NCI-H1105 treated with DMSO at 0.1 percent for 48 hours (cell line): ENCODE measurements at places on chromosomes 7 and 10.

DNA sequence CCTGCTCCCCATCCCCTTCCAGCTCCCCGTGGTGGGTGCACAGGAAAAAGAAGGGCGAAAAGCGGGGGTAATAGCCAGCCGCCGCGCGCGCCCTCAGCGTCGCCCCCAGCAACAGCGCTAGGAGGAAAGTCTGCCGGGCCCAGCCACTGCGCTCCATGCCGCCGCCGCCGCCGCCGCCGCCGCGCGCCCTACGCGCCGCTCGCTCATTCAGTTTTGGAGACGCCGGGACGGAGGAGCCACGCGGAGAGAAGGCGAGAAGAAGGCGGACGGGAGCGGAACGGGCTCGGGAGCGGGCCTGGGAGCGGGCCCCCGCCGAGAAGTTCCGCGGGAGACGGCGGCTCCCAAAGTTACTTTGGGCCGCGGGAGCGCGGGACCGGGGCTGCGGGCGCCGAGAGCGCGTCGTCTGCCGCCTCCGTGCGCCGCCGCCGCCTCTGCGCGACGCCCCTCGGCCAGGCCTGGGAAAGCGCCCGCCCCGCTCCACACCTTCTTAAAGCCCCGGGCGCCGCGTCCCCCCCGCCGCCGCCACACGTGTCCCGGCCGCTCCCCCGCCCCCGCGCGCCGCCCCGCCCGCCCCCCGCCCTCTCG lies at the start of gene RELN:
Gene RELN (minus strand): TSS at position 459 of the 585 bp plus-strand sequence. CDS start 302 bp downstream, at position 157.
- DNase-seq: peak; percentile 52

GRCh38 chr10:104336821-104337467 lies 1.3 kb downstream of the ITPRIP start:
- DNase-seq: no peak

GRCh38 chr7:19749658-19750057 lies 23.8 kb downstream of the TMEM196 start:
- no peak for DNase-seq

GRCh38 chr10:117405730-117406129 lies 30.5 kb upstream of the PDZD8 start:
- DNase-seq: no peak

- no peak for DNase-seq
Measured at GRCh38 chr7:129437190-129437589, 3.0 kb downstream of the STRIP2 start.

DNA sequence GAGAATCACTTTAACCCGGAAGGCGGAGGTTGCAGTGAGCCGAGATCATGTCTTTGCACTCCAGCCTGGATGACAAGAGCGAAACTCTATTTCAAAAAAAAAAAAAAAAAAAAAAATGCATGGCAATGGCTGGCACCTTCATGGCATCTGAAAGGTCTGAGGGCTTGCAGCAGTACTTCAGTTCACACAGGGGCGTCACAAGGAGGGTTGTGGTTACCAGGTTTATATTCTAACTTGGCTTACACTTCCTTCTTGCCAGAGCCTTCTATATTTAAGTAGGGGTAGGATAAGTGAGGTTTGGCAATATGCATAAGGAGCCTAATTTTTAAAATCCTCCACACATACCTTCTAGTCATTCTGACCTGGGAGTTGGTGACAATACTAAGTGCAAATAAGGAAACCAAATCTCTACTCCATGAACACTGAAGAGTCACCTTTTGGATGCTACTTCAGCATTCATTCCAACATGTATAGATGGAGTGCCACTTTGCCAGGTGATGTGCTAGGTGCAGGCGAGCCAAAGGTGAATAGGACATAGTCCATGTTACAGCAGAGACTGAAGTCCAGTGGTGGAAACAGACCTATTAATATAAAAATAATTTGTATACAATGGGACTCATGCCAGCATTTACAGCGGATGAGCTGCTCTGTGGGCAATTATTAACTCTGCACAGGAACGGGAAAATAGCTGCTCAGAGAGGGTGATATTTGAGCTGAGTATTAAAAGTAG lies 57.8 kb upstream of the PDCD4 start:
- DNase-seq: no peak

DNA sequence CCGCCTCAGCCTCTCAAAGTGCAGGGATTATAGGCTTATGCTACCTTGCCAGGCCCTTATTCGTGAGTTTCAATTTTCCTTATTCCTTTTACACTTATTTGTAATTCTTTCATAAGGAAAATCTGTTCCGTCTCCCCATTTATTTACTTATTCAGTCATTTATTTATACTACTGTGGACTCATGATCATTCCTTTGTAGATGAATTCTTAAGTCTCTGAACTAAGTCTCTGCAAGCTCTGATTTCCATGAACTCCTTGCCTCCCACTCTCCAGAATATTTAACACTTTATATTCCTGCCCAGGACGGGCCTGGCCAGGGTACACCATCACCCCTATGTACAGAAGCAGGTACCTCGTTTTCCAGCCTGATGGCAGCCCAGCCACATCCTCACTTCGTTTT lies 39.4 kb downstream of the PFKFB3 start:
- no peak for DNase-seq

GRCh38 chr7:38542156-38542555 lies 89.0 kb downstream of the AMPH start:
- no peak for DNase-seq

- no peak for DNase-seq
Measured at GRCh38 chr10:20489961-20490360, 407.1 kb downstream of the NEBL start.

DNA sequence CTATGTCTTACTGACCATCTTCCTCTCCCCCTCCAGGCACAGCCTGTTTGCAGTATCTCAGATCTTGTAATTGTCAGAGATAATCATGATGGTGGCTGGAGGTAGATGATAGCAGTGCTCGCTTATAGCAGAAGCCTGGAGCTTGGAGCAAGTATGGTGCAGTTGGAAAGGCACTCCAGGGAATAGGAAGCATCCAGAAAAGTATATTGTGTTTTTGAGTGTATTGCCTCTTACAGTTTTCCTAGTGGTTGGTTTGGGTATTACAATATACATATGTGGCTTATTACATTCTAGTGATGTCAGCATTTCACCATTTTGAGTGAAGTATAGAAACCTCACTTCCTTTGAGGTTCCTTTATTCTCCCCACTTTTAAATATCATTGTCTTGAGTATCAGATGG lies 101.5 kb downstream of the STK31 start:
- DNase-seq: no peak

DNA sequence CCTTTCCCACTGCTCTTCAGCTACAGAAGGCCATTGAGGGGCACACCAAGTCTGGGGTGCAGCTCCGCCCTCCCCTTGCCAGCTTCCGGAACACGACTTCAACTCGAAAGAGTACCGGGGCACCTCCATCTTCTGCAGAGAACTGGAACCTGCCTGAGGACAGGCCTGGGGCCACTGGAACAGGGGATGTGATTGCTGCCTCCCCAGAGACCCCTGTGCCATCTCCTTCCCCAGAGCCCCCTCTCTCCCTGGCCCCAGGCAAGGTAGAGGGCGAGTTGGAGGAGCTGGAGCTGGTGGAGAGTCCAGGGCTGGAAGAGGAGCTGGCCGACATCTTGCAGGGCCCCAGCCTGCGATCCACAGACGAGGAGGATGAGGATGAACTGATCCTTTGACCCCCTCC lies 10.9 kb downstream of the FAM131B start:
- no peak for DNase-seq

GRCh38 chr10:31099664-31100063 lies 68.0 kb upstream of the ZNF438 start:
- no peak for DNase-seq

- DNase-seq: no peak
Measured at GRCh38 chr10:125628104-125629049, 54.6 kb downstream of the TEX36 start.

DNA sequence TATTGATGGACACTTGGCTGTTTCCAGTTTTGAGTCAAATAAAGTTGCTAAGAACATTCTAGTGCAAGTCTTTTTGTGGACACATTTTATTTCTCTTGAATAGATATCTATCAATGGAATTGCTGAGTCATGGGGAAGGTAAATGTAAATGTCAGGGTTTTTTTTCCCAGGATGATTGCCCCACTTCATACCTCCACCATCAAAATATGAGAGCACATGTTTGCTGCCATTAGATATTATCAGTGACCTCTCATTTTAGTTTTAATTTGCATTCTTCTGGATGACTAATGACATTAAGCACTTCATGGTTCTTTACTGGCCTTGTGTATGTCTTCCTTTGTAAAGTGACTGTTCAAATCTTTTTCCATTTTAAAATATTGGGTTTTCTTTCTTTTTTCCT lies 45.7 kb downstream of the PAPSS2 start:
- DNase-seq: no peak

- no peak for DNase-seq
Measured at GRCh38 chr7:18536486-18536885, 40.9 kb downstream of the HDAC9 start.

- DNase-seq: no peak
Measured at GRCh38 chr7:116142850-116143249, 67.5 kb upstream of the TES start.

DNA sequence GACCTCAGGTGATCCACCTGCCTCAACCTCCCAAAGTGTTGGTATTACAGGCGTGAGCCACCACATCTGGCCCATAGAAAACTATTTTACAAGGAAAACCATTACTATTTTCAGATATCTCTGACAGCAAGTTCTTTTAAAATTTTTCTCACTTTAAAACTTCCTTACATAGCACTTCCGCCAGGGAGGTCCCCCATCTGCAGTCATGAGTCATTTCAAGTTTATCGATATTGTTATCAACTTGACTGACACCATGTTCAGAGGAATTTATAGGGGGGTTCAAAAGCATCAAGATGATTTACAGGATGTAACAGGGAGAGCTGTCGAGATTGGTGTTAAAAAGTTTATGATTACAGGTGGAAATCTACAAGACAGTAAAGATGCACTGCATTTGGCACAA lies 88.8 kb downstream of the NRBF2 start:
- DNase-seq: no peak

DNA sequence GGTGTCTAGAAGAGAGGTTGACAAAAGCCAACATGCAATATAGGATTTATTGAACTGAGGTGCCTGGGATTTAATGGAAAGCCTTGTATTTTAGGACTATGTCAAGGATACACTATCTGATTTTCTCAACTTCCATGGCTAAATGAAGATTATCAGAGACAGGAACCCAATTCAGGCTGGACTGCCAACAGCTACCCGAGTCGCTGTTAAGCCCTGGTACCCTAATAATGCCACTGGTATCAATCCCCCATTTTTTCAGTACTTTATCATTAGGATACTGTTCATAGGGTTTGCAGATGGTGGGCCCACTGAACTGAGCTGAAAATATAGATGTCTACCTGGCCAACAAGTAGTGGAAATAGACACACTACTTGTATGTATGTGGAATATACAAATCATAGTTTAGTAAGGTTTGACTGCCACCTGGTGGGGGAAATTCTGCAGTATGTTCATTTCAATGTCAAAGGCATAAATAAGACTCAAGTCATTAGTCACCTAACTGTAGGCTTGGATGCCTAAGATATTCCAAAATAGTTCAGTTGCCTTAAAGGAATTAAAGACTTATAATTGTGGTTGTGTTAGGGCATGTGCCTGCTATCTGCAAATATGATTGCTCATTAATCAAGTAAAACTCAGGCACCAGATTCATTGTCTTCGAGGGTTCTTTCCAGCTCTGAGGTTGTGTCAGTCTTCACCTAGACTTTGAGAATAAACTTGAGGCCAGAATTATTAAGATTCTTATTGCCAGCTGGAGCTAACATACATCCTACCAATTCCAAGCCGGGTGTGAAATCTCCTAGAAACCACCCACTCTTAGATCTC lies 34.1 kb upstream of the NOBOX start:
- DNase-seq: peak; percentile 59

- DNase-seq: no peak
Measured at GRCh38 chr10:132383101-132383500, 13.9 kb upstream of the PWWP2B start.

GRCh38 chr7:132343199-132343598 lies 233.1 kb downstream of the PLXNA4 start:
- no peak for DNase-seq

- no peak for DNase-seq
Measured at GRCh38 chr10:113916053-113916452, 61.6 kb downstream of the NHLRC2 start.

DNA sequence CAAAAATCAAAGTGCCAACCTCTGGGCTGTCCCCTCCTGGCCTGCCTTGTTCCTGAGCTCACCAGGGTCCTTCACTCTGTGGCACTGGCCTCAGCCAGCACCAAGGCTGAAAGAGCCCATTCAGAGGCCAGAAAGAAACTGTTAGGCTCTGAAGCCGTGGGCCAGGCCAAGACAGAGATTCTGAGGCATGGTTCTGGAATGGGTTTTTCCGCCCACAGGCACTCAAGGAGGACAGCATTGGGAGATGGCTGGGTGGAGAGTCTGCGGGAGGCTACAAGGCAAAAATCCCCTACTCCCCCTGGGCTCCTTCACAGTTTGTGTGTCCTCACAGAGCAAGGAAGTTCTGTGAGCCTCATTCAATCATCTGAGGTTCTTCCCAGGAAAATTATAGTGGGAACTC lies 31.7 kb downstream of the GRIFIN start:
- DNase-seq: no peak

DNA sequence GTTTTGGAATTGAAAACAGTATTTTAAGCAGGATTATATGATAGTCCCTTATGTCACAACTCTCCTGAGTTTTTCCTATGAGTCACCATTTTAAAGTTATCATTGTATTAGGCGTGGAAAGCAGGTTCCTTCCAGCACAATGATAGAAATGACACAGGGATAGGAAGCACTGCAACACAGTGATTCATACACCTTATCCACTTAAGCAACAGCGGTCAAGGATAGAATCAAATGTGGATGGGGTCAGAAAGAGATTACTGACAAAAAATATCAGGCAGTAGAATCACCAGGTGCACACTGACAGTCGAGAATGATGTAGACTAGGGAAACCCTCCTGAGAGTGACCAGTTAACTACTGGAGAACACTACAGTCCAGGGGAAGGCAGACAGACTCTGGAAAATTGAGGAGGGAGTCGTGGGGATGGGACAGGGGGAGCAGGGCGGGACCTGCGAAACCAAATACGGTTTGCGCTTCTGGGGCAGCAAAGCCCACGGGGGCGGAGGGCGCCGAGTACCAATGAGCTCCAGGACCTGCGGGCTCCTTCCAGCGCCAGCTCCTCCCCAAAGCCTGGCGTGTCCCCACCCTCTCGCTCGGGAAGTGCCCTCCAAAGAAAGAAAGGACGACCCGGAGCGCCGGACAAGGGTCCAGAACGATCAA lies 479 bp downstream of the PNPLA8 start:
- DNase-seq: peak; percentile 91

DNA sequence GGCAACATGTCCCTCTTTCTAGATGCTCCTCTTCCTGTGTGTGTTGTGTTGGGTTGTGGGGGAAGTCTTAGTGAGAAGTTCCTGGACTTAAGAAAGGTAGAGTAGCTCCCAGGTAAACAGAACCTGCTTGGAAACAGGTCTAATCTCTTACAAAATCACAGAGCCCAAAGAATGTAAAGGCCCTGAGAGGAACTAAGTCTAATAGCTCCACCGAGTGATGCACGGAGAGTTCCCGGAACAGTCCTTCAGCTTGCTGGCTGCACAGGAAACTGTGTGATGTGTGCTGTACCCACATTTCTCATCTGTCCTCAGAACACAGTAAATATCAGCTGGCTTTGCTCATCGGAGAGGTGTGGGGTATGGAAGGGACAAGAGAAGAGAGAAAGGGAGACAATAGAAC lies 182.6 kb upstream of the LYZL1 start:
- DNase-seq: no peak
